COR-L47 (cell line): ENCODE measurements at places on chromosomes 11 and 22.

DNA sequence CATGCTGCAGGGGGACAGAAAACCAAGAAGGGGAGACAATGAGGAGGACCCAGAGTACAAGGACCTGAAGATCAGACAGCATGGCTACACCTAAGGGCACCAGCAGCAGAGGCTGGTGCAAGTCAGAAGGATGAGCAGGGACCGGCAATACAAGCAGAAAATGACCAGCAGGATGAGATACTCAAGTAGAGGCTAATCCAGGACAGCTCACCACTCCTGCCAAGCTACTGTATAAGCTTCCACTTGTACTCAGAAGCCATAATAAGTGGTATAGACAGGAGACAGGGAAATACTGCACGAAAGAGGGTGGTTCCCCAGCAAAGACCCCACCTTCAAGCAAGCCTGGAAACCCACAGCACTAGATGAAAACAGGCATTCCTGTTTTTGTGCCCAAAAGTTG, 138.7 kb upstream of the ZC3H12C start:
- DNase-seq: no peak

- no peak for DNase-seq
Measured at GRCh38 chr22:19730198-19730597, 6.9 kb downstream of the GP1BB start.

- no peak for DNase-seq
Measured at GRCh38 chr11:76719686-76720085, 49.1 kb upstream of the LRRC32 start.

- DNase-seq: no peak
Measured at GRCh38 chr11:65868076-65868667, 4.4 kb downstream of the EFEMP2 start.

- peak; percentile 46 for DNase-seq
Measured at GRCh38 chr22:28019881-28020861, 101.1 kb upstream of the PITPNB start.

GRCh38 chr11:133382131-133382812, 150.0 kb downstream of the OPCML start:
- no peak for DNase-seq

GRCh38 chr22:44400763-44401060, 88.0 kb upstream of the SHISAL1 start:
- no peak for DNase-seq

GRCh38 chr11:34055218-34056000, 3.9 kb downstream of the CAPRIN1 start:
- DNase-seq: no peak
